CD4-positive, alpha-beta T cell treated with Interleukin-2 at 100 ng/mL for 4 hours (primary cell): ENCODE measurements at places on chromosomes 6 and 20.
A peak's percentile ranks its signal among the peaks of the same experiment; 100 is the strongest.

GRCh38 chr20:18727032-18727508 lies 86.5 kb upstream of the SCP2D1 start:
- DNase-seq, result no peak

GRCh38 chr6:125301435-125302391 lies at the start of gene HDDC2:
HDDC2 (minus strand) TSS chr6:125301967; CDS start chr6:125301932, 35 bp downstream.
- peak; percentile 36 for DNase-seq

GRCh38 chr6:147434516-147434915 lies 74.0 kb upstream of the SAMD5 start:
- no peak for DNase-seq

DNA sequence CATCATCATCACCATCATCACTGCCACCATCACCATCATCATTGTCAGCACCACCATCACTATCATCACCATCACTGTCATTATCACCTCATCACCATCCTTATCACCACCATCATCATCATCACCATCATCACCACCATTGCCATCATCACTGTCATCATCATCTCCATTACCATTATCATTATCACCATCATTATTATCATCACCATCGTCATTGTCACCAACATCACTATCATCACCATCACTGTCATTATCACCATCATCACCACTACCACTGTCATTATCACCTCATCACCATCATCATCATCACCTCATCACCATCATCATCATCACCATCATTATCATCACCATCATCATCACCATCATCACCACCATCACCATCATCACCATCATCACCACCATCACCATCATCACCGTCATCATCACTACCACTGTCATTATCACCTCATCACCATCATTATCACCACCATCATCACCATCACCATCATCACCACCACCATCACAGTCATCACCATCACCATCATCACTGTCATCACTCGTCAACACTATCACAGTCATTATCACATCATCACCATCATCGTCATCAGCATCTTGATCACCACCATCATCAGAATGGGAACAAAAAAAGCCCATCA lies 191.1 kb downstream of the TTLL2 start:
- DNase-seq, result no peak

- no peak for DNase-seq
Observed at GRCh38 chr6:21259660-21260059, 333.9 kb upstream of the SOX4 start.

GRCh38 chr20:59676851-59677182 lies 72.5 kb downstream of the PHACTR3 start:
- no peak for DNase-seq

DNA sequence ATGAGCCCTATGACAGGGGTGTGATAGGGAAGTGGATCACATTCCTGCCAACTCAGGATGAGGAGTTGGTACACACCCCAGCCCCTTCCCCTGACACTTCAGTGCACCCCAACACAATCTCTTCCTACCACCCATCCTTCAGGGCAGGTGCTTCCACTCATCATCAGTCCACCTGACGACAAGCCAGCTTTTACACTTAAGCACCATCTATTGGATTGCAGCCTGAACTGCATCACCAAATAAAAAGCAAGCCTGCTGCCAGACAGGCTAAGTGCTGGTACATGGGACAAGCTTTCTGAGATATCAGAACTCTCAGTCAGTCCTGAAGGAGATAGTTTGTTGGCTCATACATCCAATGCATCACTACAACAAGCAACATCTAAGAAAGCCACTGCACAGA lies 69.0 kb upstream of the TMEM200A start:
- DNase-seq, result no peak

DNA sequence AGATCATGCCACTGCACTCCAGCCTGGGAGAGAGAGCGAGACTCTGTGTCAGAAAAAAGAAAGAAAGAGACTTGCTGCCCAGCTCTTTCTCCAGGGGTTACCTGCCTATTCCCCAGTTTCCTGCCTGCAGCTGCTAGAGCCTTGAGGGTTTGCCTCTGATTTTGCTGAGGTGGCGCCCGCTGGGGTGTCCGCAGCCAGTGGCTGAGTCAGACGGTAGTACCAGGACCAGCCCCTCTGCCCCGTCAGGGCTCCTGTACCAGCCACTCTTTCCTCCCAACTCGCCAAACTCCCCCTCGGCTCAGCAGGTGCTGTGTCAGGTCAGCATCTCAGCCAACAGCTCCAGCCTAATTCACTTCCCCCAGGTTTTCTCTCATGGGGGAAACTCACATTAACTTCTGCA lies 7.4 kb upstream of the LSM14B start:
- no peak for DNase-seq

- peak; percentile 37 for DNase-seq
Observed at GRCh38 chr6:167898673-167899311, 72.1 kb downstream of the AFDN start.

- peak; percentile 54 for DNase-seq
Observed at GRCh38 chr6:157381631-157382621, 936 bp downstream of the ZDHHC14 start.

- no peak for DNase-seq
Observed at GRCh38 chr6:27512525-27512924, 39.6 kb upstream of the ZNF184 start.

DNA sequence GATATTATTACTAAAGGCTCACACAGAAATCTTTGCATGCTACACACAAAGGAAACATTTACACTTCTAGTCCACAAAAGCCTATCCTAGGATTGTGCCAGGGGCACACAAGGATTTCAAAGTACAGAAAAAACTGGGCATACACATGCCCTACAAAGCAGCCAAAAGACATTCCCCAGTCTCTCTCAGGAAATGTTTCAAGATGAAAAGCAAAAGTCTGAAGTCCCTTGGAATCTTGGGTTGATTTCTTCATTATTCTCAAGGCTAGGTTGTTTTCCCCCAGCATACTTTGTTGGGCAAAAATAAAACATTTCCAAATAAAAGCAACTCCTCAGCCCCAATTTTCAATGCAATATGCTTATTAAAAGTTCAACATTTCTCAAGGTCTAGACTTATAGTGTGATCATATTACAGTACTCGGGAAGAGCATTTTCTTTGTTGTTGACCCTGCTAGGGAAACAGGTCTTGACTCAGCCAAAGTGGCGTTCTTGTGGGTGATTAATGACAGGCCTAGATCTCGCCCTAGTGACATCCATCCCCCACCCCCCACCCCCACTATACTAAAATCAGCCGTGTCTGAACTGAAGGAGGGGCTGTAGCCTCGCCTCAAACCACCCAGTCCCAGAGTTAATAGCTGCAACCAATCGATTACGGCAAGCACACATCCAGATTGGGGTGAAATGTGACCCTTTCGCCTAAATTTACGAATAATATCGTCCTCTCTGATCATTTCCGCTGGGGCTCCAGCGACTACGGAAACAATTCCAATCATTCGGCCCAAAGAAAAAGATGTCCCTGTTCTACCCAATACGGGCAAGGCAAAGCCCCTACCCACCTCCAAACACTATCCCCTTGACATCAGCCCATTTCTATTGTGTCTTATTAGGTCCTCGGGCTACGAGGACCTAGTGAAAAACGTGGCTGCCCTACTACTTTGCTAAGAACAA lies 1.4 kb downstream of the AKIRIN2 start:
- DNase-seq, result peak; percentile 72

- DNase-seq, result peak; percentile 26
Observed at GRCh38 chr20:19903168-19903811, 113.9 kb upstream of the NAA20 start.

DNA sequence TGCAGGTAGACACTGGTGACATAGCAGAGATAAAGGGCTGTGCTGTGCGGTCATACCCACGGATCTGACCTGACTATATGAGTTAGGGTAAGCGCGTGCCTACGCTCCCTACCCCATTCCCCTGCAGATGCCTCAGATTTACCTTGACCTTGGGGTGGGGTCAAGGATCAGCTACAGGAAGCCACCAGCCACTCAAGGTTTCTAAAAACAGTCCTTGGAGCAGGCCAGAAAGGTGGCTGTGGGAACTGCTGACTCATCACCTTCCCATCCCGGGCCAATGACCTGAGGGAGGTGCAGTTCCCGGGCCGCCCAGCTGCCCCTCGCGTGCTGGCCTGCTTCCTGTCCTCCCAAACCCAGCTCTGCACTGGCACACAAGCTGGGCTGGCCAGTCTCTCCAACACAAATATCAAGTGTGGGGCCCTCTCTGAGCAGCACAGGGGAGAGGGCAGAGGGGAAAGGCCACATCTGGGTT lies 23.0 kb downstream of the KCNK5 start:
- DNase-seq, result no peak

DNA sequence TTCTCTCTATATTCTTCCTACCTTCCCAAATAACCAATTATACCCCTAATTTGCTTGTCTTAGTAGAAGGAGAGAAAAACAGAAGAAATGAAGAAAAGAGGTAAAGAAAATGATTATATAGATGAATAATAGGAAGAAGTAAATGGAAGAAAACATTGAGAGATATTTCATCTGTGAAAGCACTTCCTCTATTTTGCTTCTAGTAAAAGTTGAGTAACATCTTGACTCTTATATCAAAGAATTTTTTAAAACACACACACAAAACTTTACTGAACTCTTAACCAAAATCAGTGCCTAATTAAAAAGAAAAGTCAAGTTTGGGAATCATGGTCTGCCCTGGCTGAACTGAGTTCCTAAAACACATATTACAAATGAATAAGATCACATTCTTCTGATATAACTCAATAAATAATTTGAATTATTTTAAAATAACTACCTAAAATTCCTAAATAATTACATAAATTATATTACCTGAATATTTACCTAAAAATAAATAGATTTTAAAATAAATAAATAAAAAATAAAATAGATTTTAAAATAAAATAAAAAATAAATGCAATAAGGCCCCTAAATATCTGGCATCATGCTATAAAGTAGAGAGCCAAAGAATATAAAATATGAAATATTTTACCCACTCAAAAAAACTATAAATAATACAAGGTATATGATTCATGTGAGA lies 8.8 kb downstream of the SLC17A2 start:
- DNase-seq, result no peak

GRCh38 chr6:149628875-149629510 lies 19.5 kb downstream of the KATNA1 start:
- DNase-seq, result no peak

DNA sequence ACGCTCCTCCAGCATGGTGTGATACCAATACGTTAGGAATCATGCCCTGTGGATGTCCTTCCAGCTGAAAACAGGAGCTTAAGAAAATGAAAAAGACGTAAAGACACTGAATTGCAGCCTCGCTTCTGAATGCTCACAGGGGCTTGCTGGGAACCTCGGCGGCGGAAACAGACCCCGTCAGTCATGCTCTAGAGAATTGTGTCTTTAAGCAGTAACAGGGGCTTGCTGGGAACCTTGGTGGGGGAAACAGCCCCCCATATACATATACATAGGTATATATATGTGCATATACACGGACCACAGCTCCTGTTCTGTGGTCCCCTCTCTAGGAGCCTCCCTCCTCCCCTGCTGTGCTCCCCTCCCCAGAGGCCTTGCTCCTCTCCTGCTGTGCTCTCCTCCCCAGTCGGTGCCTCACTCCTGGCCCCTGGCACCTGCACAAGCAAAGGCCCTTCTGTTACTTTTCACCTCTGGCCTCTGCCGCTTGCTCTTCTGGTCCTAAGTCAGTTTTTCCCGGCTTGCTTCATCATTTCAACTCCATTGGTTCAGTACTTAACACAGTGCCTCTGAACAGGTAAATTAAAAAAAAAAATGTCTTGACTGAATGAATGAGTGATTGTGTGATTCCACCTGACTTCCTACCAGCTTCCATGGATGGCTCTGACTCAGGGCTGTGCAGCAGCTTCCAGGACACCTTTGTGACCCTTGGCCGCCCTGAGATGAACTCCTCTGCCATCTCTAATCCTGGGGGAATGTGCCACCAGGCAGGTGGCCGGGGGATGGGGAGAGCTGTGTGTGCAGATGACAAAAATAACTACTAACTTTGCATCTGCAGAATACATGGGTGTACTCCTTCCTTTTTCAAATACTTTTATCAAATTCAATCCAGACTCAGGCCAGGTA lies 246.1 kb downstream of the SMOC2 start:
- no peak for DNase-seq

DNA sequence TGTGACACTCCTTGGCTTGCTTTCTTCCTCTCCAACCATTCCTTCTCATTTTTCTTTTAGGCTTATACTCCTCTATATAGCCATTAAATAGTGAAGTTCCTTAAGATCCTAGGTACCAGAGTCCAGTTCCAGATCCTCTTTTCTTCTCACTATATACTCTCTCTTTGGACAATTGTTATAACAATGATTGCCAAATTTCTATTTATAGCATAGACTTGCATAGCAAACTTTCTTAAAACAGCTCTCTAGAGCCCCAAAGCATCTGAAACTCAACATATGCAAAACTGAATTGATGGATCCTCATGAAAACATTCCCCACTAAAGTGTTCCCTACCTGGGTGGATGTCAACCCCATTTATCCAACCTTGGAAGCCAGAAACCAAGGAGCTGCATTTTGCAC lies 13.4 kb downstream of the PHIP start:
- no peak for DNase-seq
